ENCODE measurements at places on chromosomes 1 and 21. TPM values are rescaled to one million over a fixed set of nuclear protein-coding genes. Genes with fewer than 3 reads are reported as not detected.

The NBPF4 gene
- total RNA-seq, result 0.20 TPM

The HYI gene
- total RNA-seq, result 21.3 TPM

The ZFP69B gene
- total RNA-seq, result 5.2 TPM

The FAM72A gene
- 22.1 TPM for total RNA-seq

The IL20 gene
- total RNA-seq, result not detected

The FMOD gene
- total RNA-seq, result not detected

The LHX8 gene
- not detected for total RNA-seq

The KCNN3 gene
- 0.06 TPM for total RNA-seq

The MTARC1 gene
- not detected for total RNA-seq

The PLD5 gene
- not detected for total RNA-seq

DNA sequence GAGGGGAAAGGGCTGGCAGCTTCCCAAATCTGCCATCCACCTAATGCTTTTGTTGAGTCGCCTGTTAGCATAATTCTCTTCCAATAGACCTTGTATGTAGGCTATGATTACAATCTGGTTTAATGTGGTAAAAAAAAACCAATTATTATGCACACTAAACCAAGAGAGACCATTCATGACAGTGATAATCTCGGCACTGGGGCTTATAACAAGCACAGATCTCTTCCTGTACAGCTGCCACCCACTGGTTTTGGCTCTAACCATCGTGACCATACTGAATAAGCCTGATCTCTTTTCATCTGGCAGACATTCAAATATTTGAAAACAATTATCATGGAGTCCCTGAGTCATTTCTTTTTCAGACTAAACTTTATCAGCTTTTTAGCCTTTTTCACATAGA lies 12.0 kb upstream of the SYT14 start:
- H3K27ac ChIP-seq, result no peak overlapping the region
- DNase-seq, result no peak
- H3K4me1 ChIP-seq, result no peaks in the 10 kb centered on the region
- no peak overlapping the region for H3K4me3 ChIP-seq
- H3K36me3 ChIP-seq, result no peaks in the 10 kb centered on the region

DNA sequence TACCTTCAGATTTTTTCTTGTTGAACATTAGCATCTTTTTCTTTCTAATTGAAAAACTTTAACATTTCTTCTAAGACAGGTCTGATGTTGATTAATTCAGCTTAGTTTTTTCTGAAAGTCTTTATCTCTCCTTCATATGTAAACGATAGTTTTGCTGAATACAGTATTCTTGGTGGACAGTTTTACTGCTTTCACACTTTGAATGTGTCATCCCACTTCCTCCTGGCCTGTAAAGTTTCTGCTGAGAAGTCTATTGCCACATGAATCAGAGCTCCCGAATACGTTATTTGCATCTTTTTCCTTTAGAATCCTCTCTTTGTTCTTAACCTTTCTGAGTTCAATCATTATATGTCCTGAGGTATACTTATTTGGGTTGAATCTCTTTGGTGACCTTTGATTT lies 344.2 kb downstream of the OLFM3 start:
- no peaks in the 10 kb centered on the region for H3K27me3 ChIP-seq
- no peaks in the 10 kb centered on the region for H3K4me1 ChIP-seq
- no peak overlapping the region for H3K4me3 ChIP-seq
- DNase-seq, result no peak
- no peak overlapping the region for H3K27ac ChIP-seq
- H3K36me3 ChIP-seq, result no peaks in the 10 kb centered on the region

- no peaks in the 10 kb centered on the region for H3K27me3 ChIP-seq
- H3K36me3 ChIP-seq, result no peaks in the 10 kb centered on the region
- H3K4me1 ChIP-seq, result peaks cover 1% of the 10 kb centered on the region
- H3K4me3 ChIP-seq, result no peak overlapping the region
- no peak for DNase-seq
Measured at GRCh38 chr1:16605213-16605525, 8.2 kb downstream of the NBPF1 start.

DNA sequence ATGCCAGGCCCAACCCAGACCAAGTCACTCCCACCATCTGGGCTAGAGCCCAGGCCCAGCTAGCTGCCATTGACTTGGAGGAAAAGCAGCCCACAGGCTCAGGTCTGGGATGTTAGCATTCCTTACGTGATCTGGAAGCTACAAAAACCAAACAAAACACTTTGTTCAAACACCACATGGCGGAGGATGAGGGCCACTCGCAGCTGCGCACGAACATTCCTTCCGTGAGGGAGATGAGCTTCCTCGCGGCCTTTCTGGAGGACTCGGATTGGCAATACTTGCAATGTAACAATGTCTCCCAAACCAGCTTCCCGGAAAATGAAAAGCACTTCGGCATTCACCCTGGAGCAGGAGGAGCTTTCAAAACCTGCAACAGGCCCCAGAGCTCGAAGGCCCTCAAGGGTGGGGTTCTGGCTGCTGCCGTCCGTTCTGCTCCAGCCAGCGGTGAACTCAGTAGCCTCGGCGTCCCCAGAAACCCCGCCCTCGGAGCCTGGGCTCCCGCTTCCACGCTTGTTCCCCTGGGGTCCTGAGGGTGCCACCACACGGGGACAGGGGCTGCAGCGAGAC lies 40.5 kb downstream of the COL6A1 start:
- H3K27ac ChIP-seq, result no peak overlapping the region
- H3K27me3 ChIP-seq, result peaks cover 21% of the 10 kb centered on the region
- no peaks in the 10 kb centered on the region for H3K4me1 ChIP-seq

DNA sequence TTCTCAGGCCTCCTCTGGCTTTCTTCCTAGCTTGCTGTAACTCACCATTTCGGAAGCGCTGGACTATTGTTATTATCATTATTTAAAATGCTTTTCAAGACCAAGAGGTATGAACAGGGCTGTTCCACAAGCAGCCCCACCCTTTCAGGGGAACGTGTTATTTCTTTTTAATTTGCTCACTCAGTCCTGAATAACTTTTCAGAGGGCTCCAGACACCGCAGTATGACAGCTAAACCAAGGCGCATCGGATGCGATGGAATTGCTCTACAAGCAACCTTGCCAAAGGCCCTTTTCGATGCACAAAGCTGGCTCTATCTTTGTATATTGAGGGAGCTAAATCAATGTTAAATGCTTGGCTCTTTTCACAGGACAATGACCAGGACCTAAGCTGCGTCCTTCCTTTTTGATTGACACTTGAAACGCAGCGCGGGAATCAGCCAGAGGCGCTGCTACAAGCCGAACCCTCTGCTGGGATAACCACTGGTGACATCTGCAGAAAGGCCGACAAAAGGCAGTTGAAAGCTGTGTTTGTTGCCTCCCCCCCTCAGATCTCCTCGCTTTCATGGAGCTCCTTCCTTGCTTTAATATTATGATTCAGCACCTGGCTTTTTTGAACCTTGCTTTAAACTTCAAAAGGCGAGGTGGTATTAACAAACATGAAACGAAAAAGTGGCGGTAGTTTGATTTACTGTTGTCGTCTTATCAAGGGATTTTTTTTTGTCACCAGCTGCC lies 204.7 kb upstream of the PROX1 start:
- H3K27ac ChIP-seq, result no peak overlapping the region
- no peak overlapping the region for H3K4me3 ChIP-seq
- no peak for DNase-seq

GRCh38 chr1:221775206-221775605 lies 33.3 kb upstream of the DUSP10 start:
- H3K36me3 ChIP-seq, result peaks cover 8% of the 10 kb centered on the region
- no peak for DNase-seq
- no peak overlapping the region for H3K27ac ChIP-seq
- no peaks in the 10 kb centered on the region for H3K27me3 ChIP-seq
- H3K4me1 ChIP-seq, result peaks cover 54% of the 10 kb centered on the region

GRCh38 chr1:8910331-8910730 lies 31.8 kb upstream of the ENO1 start:
- no peaks in the 10 kb centered on the region for H3K27me3 ChIP-seq
- H3K4me3 ChIP-seq, result no peak overlapping the region
- peaks cover 49% of the 10 kb centered on the region for H3K36me3 ChIP-seq
- no peak for DNase-seq

- H3K4me1 ChIP-seq, result no peaks in the 10 kb centered on the region
- DNase-seq, result no peak
- no peak overlapping the region for H3K27ac ChIP-seq
Measured at GRCh38 chr1:60935599-60936110, 146.7 kb upstream of the NFIA start.

GRCh38 chr21:38123626-38124025 lies 133.2 kb upstream of the KCNJ15 start:
- H3K4me3 ChIP-seq, result no peak overlapping the region
- no peaks in the 10 kb centered on the region for H3K36me3 ChIP-seq
- no peak for DNase-seq

GRCh38 chr21:14620152-14620551 lies 74.0 kb upstream of the SAMSN1 start:
- H3K4me3 ChIP-seq, result no peak overlapping the region
- peaks cover 37% of the 10 kb centered on the region for H3K36me3 ChIP-seq
- no peaks in the 10 kb centered on the region for H3K27me3 ChIP-seq

- H3K4me3 ChIP-seq, result no peak overlapping the region
- H3K36me3 ChIP-seq, result no peaks in the 10 kb centered on the region
Measured at GRCh38 chr21:20108016-20108415, 890.2 kb upstream of the NCAM2 start.

DNA sequence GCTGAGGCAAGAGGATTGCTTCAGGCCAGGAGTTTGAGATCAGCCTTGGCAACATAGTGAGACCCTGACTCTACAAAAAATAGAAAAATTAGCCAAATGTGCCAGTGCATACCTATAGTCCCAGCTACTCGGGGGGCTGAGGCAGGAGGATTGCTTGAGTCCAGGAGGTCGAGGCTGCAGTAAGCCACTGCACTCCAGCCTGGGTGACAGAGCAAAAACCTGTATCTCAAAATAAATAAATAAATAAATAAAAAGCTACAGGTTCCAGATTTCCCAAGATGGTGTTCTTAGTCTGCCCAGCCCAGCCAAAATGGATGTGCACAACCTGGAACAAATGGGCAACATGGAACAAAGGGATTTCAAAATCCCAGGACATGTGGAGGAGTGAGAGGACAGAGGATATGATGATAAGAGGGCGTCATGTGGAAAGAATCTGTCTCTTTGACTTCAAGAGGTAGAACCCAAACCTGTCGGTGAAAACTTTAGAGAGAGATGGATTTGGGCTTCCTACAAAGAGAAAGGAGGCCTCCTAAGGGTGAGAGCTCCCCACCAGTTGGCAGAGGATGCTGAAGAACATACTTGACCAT lies 3.2 kb downstream of the EDARADD start:
- H3K4me1 ChIP-seq, result peaks cover 19% of the 10 kb centered on the region
- no peak overlapping the region for H3K27ac ChIP-seq
- H3K4me3 ChIP-seq, result no peak overlapping the region

- no peak overlapping the region for H3K4me3 ChIP-seq
- H3K4me1 ChIP-seq, result no peaks in the 10 kb centered on the region
- DNase-seq, result no peak
- H3K27ac ChIP-seq, result no peak overlapping the region
Measured at GRCh38 chr1:10825592-10825991, 29.1 kb upstream of the CASZ1 start.

- peaks cover 9% of the 10 kb centered on the region for H3K36me3 ChIP-seq
- no peak for DNase-seq
- peaks cover 18% of the 10 kb centered on the region for H3K27me3 ChIP-seq
- H3K4me3 ChIP-seq, result no peak overlapping the region
- no peak overlapping the region for H3K27ac ChIP-seq
Measured at GRCh38 chr21:44492567-44493385, 37.5 kb downstream of the LRRC3 start.

GRCh38 chr1:90720145-90720636 lies 3.1 kb upstream of the BARHL2 start:
- peaks cover 93% of the 10 kb centered on the region for H3K27me3 ChIP-seq
- H3K4me3 ChIP-seq, result no peak overlapping the region
- no peak for DNase-seq
- H3K4me1 ChIP-seq, result peaks cover 31% of the 10 kb centered on the region

- peaks cover 4% of the 10 kb centered on the region for H3K27me3 ChIP-seq
- no peaks in the 10 kb centered on the region for H3K36me3 ChIP-seq
- H3K4me3 ChIP-seq, result no peak overlapping the region
- no peak overlapping the region for H3K27ac ChIP-seq
- no peaks in the 10 kb centered on the region for H3K4me1 ChIP-seq
Measured at GRCh38 chr1:30707412-30708360, 15.7 kb downstream of the MATN1 start.
